Jurkat, Clone E6-1 (cell line): ENCODE measurements at places on chromosomes 2 and 18.

GRCh38 chr2:85410584-85411404 lies 628 bp upstream of the CAPG start:
- no peak for DNase-seq

- no peak for DNase-seq
Measured at GRCh38 chr2:168679741-168680310, 122.6 kb upstream of the NOSTRIN start.

- DNase-seq = no peak
Measured at GRCh38 chr18:10197097-10197496, 257.3 kb upstream of the APCDD1 start.

GRCh38 chr2:147854557-147855134 lies 9.8 kb downstream of the ACVR2A start:
- no peak for DNase-seq

DNA sequence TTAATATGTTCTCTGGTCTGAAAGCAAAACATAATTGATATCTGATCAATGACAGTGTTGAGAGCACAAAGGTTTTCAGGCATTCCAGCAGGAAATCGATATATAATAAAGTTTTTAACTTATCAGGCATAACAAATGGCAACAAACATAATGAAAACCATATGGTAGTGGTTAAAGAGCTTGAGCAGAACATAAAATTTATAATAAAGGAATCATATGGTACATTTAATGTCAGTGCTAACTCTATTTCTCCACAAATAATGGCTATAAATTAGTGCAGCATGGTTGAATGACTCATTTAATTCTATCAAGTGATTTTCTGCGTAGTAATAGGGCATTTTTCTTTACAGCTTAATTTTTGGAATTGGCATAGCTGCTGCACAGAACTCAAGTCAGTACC lies 306.2 kb downstream of the FSIP2 start:
- DNase-seq = no peak

GRCh38 chr2:7094231-7094741 lies 177.1 kb downstream of the RNF144A start:
- no peak for DNase-seq

DNA sequence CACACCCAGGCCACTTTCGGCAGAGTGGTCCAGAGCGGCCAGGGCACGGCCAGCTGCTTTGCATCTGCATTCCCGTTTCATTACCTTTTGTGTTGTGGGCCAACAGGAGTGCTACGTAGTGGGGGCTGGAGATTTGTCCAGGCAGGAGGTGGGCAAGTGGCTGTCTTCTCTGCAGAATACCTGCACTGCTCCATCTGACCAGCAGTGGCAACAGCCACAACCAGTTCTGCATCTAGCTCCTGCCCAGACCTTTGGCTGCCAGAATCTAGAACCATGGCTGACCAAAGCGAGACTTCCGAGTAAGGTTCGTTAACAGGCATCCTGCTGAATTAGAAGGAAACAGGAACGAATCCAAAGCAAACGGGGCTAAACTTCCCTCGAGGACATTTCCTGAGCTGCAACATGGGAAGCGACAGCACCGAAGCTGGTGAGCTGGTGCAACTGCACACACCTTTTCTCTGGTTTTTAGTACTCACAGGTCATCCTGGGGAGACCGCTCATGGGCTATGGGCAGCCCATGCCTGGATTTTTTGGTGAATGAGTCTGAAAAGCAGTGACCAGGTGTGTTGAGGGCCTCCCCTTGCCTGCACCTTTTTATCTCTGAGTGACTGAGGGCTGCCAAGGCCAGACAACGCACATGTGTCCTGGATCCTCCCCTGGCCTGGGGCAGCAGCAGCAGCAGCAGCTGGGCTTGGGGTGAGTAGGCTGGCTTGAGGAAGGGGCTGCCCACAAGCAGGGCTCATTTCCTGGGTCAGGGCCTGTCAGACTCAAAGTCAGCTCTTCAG lies 10.5 kb downstream of the GDF7 start:
- no peak for DNase-seq

DNA sequence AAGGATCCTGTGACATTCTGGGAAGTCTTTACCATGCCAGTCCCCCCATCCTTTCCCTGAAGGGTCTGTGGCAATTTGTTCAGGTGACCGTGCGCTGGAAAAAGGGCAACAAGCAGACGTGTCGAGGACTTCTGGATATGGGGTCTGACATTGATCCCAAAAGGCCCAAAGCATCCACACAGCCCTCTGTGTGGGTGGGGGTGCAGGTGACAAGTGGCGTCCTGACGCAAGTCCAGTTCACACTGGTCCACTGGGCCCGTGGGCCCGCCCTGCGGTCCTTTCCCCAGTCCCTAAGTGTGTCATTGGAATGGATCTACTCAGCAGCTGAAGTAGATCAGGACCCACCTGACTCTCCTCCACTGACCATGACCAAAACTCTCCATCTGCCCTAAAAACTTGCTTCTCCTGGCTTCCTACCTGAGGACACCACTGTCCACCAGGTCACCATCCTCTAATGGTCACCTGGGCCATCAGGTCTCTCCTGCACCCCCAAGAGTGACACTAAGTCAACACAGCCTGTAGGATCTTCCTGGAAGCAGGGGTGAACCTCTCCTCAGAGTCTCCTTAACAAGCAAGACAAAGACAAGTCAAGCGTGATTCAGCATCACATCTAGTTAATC lies 85.6 kb upstream of the SLC66A3 start:
- no peak for DNase-seq

DNA sequence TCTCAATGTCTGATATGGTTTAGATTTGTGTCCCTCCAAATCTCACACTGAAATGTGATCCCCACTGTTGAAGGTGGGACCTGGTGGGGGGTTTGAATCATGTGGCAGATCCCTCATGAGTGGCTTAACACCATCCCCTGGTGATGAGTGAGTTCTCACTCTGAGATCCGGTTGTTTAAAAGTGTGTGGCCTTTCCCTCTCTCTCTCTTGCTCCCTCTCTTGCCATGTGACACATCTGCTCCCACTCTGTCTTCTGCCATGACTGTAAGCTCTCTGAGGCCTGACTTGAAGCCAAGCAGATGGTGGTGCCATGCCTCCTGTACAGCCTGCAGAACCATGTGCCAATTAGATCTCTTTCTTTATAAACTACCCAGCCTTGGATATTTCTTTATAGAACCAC lies 108.8 kb downstream of the RBMS1 start:
- no peak for DNase-seq

GRCh38 chr2:47354848-47355204 lies 48.1 kb upstream of the MSH2 start:
- DNase-seq = no peak

DNA sequence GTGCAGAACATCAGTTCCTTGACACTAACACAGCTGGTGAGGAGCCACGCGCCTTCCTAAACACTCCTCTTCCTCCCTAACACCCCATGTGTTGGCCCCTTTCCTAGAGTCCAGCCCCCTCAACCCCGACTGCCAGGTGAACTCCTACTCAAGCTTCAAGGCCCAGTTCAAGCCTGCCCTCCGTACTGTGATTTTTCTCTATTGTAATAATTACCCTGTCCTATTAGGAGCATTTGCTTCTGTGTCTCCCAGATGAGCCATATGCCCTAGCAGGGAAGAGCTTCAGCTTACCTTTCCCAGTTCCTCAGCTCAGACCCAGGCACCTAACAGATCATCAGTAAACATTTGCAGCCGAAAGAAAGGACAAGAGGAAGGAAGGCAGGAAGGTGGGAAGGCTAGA lies 130.6 kb upstream of the SALL3 start:
- DNase-seq = no peak

DNA sequence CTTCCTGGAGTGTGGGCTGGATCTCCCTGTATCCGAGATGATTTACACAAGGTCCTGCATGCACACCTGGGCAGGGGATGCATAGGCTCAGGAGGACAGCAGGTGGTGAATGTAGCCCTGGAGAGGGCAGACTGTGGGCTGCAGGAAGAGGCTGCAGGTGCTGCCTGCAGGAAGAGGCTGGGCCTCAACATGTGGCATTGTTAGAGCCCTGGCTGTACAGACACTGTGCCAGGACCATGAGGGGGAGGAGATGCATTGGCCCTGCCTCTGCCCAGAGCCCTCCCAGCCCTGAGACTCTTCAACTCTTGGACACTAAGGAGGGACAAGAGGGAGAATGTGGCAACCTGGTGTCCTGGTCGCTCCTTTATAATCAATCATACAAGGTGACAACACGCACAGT lies 392.8 kb downstream of the TNS1 start:
- DNase-seq = no peak

DNA sequence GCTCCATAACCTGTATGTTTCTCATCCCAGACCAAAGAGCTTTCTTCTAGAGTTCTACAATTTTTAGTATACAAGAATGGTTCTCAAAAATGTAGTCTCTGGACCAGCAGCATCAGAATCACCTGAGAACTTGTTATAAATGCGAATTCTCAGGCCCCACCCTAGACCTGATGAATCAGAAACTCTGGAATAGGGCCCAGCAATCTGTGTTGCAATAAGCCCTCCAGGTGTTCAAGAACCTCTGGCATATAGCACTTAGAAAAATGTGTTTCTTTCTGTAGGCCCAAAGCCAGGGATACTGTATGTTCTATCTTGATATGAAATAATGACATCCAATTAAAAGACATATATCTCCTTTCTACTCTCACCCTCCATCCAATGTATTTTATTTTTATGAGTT lies 10.4 kb downstream of the PAIP2B start:
- DNase-seq = no peak

DNA sequence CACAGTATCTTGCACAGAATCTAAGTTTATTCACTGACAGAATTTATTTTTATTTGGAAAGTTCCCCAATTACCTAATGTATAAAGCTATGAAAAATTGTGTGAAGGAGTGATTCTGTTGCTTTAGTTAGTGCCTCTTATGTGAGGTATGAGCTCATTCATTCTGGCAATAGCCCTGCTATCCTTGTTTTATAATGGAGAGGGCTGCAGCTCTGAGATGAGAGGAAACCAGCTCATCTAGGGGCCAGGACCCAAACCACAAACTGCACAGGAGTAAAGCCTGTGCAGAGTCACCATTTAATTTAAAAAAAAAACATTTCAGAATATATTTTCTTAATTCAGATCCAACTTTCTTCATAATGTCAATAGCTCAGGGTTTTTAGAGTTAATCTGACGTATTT lies 383.0 kb downstream of the TMEM182 start:
- DNase-seq = no peak

DNA sequence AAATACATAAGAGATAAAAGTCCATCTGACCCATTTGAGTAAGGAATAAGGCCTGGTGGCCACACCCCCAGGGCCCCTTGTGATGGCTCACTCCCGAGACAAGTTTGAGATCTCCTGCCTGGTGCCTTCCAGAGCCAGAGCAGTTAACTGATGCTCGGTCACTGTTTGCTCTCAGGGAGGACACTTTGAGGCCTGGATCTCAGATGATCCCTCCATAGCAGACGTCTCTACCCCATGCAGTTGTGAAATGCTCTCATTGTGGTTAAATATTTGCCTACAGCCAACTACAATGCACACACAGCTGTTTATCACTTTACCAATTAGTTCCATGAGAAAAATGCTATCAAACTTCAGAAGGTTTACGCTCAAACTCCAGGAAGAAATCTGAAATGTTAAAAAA lies 12.3 kb downstream of the GYPC start:
- DNase-seq = no peak

DNA sequence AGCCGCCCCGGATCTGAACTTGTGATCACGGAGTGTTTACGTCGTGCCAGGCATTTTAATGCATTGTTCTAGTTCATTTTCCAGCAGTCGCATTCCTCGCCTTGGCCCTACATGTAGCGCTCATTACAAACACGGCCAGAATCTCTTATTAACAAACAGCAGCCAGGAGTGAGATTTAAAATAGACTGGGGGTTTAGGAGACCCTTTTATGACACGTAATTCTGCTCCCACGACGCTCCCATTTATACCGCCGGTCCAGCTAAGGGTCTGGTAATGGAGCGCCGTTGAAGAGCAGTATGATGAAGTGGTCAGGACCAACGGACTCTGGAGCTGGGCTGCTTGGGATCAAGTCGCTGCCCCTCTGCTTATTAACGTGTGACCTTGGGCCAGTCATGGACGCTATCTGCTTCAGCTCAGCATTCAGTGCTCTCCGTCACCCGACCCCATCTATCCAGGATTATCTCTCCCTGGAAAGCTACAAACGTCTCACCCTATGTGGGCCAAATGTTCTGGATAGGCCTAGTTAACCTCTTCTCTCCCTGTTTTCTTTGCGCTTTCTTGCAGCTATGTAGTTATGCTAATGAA lies 745 bp downstream of the MSH2 start:
- DNase-seq = no peak

DNA sequence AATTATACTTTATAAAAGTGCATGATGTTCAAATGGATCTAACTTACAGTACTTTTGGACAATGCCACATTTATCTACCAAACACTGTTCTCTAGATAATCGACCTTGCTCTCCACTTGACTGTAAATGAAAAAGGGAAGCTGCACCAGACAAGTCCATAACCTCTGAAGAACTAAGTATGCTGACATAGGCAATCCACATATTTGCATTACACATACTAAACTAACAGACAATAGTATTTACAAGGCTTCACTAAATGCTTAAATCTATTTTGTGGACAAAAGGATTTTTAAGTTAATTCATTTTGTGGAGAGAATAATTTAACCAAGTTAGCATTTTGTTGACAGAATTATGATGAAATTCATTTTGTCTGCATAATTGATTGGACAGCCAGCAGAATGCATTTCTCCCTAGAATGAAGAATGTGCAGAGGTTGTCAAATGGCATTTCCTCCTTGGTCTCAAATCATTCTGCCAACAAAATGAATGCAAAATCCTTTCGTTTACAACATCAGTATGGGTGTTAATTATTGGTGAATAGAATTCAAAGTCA lies 520.9 kb downstream of the CPS1 start:
- no peak for DNase-seq

DNA sequence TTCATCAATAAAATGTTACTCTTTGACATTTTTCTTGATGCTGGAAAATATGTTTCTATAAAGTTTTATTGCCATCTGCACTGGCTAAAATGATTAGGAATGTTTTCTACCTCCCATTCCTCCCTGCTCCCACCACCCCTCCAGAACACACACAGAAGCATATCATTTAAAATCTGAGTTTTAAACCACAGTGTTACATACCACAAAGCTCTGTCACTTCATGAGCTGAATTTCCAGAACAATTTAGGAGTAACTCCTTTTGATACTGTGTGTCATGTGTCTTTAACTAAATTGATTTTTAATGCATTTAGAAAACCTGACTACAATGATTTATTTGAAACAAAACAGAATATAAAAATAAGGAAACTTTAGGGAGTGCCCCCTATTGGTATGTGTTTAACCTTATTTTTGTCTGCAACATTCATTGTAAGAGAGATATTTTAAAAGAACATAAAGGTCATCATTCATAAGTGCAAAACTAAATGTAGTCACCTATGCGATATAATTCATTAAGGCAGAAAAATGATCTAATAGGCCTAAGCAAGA lies 52.0 kb downstream of the FEZ2 start:
- no peak for DNase-seq

GRCh38 chr2:234640657-234641056 lies 143.8 kb upstream of the ARL4C start:
- DNase-seq = no peak

DNA sequence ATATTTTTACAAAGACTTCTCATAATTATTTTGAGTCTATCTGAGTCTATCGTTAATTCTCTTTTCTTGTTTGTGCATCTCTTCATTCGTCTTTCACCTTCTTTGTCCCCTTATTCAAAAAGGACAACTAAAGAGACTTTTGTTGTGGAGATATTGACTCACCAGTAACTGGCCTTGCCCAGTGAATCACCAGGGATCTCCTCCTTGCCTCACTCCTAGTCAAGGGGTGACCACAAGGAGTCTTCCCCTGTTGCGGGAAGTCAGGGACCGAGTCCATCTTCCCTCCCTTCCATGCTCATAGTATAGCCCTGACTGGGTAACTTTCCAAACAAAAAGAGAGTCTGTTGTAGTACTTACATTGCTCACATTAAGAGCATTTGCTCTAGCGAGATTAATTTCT lies 158.9 kb downstream of the NEB start:
- no peak for DNase-seq

- no peak for DNase-seq
Measured at GRCh38 chr18:6057604-6058003, 162.3 kb upstream of the TMEM200C start.
